ENCODE measurements at places on chromosomes 3 and 15. TPM values are rescaled to one million over a fixed set of nuclear protein-coding genes. Genes with fewer than 3 reads are reported as not detected.

Gene CPNE9
- not detected for total RNA-seq

Gene ZNF660
- total RNA-seq = 2.0 TPM

Gene IL17RB
- 61.6 TPM for total RNA-seq

Gene ALDH1L1
- total RNA-seq = 29.0 TPM

Gene PYGO1
- 5.9 TPM for total RNA-seq

Gene ACKR4
- total RNA-seq = 2.5 TPM

Gene RAB43
- total RNA-seq = 17.0 TPM

Gene GPR27
- 2.0 TPM for total RNA-seq

Gene ITGA11
- 7.9 TPM for total RNA-seq

Gene DOCK3
- 0.64 TPM for total RNA-seq

Gene IQCF5
- total RNA-seq = not detected

Gene TRIM42
- not detected for total RNA-seq

Gene NPAP1
- not detected for total RNA-seq

Gene CHRNA3
- 0.48 TPM for total RNA-seq

Gene LNP1
- 2.7 TPM for total RNA-seq

Gene KIF7
- total RNA-seq = 10.1 TPM

Gene SLC12A1
- under 0.01 TPM for total RNA-seq

Gene FILIP1L
- total RNA-seq = 23.3 TPM

Gene C15orf62
- 4.7 TPM for total RNA-seq

Gene DCP1A
- total RNA-seq = 24.9 TPM

Gene IL16
- 11.1 TPM for total RNA-seq

Gene CA12
- total RNA-seq = 11.7 TPM

Gene NRG4
- not detected for total RNA-seq

Gene SNX33
- 36.3 TPM for total RNA-seq

Gene ILDR1
- 3.3 TPM for total RNA-seq

Gene SV2B
- total RNA-seq = 4.9 TPM

Gene MCF2L2
- total RNA-seq = 1.3 TPM

Gene SLC22A14
- not detected for total RNA-seq

Gene OIP5
- 0.33 TPM for total RNA-seq

Gene SPINK8
- total RNA-seq = not detected

Gene ARL8B
- 47.2 TPM for total RNA-seq

Gene MOBP
- not detected for total RNA-seq

Gene NECTIN3
- total RNA-seq = 17.1 TPM

Gene USP50
- total RNA-seq = 1.2 TPM

Gene PRKCI
- 68.3 TPM for total RNA-seq

Gene C3orf49
- not detected for total RNA-seq

Gene DRD3
- total RNA-seq = not detected

Gene SNTN
- total RNA-seq = not detected

Gene AGBL1
- not detected for total RNA-seq

Gene NRROS
- total RNA-seq = 3.2 TPM

Gene AADACL2
- total RNA-seq = 0.16 TPM

Gene TMEM212
- not detected for total RNA-seq

Gene GOLGA8S
- total RNA-seq = under 0.01 TPM

Gene DTX3L
- 19.0 TPM for total RNA-seq

Gene ZKSCAN7
- 6.7 TPM for total RNA-seq

Gene RTP3
- total RNA-seq = not detected

Gene BOC
- total RNA-seq = 56.6 TPM

Gene PLA2G4E
- total RNA-seq = not detected

Gene GOLGA6A
- not detected for total RNA-seq

Gene RIOX2
- total RNA-seq = 28.5 TPM

Gene MPI
- 70.1 TPM for total RNA-seq

Gene HTR3E
- total RNA-seq = not detected

Gene ACAN
- total RNA-seq = not detected

Gene MKRN3
- total RNA-seq = not detected

Gene CFAP100
- total RNA-seq = not detected

Gene IMPG2
- 0.32 TPM for total RNA-seq

Gene AHSG
- total RNA-seq = not detected

Gene ROPN1
- total RNA-seq = not detected

Gene PLEKHO2
- total RNA-seq = 33.3 TPM

Gene EFHB
- total RNA-seq = 1.3 TPM

All from breast epithelium (tissue), 4 donors.